ENCODE measurements at places on chromosomes 3 and 15.

- DNase-seq = no peak
Measured at GRCh38 chr3:149197669-149198068, 24.0 kb downstream of the CP start.

DNA sequence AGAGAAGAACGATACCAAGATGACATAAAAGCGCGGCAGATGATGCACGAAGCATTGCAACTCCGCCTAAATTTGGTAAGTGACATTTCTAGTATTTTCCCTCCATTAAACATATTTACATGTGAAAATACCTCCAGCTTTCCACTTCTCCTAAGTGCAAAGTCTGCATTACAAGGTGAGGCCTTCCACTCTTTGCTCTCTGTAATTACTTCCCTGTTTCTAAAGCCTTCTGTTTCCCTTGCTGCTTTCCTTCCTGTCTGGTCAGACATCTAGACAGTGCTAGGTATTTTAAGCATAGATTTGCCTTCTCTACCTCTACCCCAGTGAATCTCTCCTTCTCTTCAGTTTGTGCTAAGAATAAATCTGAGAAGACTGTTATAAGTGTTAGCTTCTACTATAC is 1.9 kb downstream of the P2RY12 start:
- DNase-seq = no peak

GRCh38 chr3:43923104-43923882 is 232.6 kb downstream of the ABHD5 start:
- DNase-seq = no peak

- DNase-seq = no peak
Measured at GRCh38 chr3:194575484-194576210, 57.6 kb downstream of the TMEM44 start.

GRCh38 chr15:40340038-40340739 is 550 bp downstream of the CCDC9B start:
- DNase-seq = no peak

GRCh38 chr3:88311826-88312225 is 162.1 kb downstream of the C3orf38 start:
- no peak for DNase-seq

DNA sequence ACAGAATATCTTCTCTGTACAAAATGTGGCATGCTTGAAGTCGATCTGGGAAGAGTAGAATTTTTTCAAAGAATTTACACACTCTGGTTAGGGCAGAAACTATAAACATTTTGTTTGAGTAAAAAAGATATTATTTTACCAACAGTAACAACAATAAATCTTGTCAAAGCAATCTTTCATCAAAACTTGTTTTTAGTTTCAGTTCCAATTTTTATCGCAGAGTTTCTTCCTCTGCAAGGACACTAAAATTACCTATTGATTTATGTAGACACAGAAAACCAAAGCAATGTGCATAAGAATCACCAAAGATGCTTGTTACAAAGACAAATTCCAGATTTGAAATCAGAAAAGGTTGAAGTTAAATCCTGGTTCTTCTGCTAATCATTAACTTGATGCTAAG is 61.9 kb downstream of the CGGBP1 start:
- DNase-seq = no peak

- no peak for DNase-seq
Measured at GRCh38 chr3:17059989-17060550, 175.3 kb downstream of the PLCL2 start.

DNA sequence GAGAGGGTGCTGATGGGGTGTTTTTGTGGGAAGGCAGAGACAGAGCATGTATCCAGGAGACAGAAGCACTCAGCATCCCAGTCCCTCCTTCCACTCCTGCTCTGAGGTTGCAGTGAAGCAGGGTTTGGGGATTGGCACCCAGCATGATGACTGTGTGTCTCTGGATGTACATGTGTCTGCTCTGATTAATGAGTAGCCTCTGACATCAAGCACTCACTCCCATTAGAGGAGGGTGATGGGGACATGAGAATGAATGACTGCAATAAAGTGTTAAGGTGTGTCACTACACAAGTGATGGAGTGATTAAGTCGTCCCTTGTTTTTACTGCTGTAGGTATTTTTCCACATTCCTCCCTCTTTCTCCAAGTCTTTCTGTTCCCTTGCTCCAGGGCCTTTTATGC is 9.6 kb upstream of the MYZAP start:
- DNase-seq = no peak

GRCh38 chr3:48558493-48559134 is 2.0 kb upstream of the PFKFB4 start:
- DNase-seq = no peak

Measured in progenitor cell of endocrine pancreas (in vitro differentiated cells).